ENCODE measurements at places on chromosomes 13 and 19. TPM values are rescaled to one million over a fixed set of nuclear protein-coding genes. Genes with fewer than 3 reads are reported as not detected.

DNA sequence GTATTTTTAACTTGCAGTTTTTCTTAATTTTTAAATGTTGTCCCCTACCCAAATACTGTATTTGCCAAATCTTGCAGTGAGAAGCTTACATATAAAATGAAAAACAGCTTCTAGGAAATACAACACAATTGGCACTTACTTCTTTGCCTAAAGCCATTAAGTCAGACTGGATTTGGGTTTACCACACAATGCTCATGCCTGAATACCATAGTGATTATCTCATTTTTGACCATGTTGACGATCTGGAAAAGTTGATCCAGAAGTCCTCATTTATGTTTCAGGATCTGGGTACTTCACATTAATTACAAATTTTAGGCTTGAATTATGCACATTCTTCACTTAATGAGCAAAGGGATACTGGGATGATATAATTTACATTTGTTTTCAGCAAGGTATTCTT is 2.4 kb downstream of the RNF6 start:
- peaks cover 27% of the 10 kb centered on the region for H3K36me3 ChIP-seq
- peaks cover 14% of the 10 kb centered on the region for H3K27me3 ChIP-seq

GRCh38 chr19:23917856-23918255 is 3.2 kb downstream of the ZNF726 start:
- DNase-seq, result no peak
- H3K27ac ChIP-seq, result no peak overlapping the region
- H3K27me3 ChIP-seq, result no peaks in the 10 kb centered on the region
- no peak overlapping the region for H3K4me3 ChIP-seq
- no peaks in the 10 kb centered on the region for H3K4me1 ChIP-seq
- H3K36me3 ChIP-seq, result no peaks in the 10 kb centered on the region

GRCh38 chr13:73138276-73138637 is 79.5 kb downstream of the KLF5 start:
- H3K4me3 ChIP-seq, result no peak overlapping the region
- peaks cover 20% of the 10 kb centered on the region for H3K4me1 ChIP-seq
- H3K27ac ChIP-seq, result no peak overlapping the region

- peak overlapping the region; percentile 49 for H3K4me3 ChIP-seq
- H3K36me3 ChIP-seq, result no peaks in the 10 kb centered on the region
- H3K4me1 ChIP-seq, result peaks cover 18% of the 10 kb centered on the region
- H3K27me3 ChIP-seq, result peaks cover 67% of the 10 kb centered on the region
- peak; percentile 91 for DNase-seq
- H3K27ac ChIP-seq, result no peak overlapping the region
These were observed 7.7 kb downstream of the PNMA8B start for GRCh38 chr19:46487802-46488445.

GRCh38 chr19:44212866-44213346 is 574 bp downstream of the ZNF227 start:
- H3K4me3 ChIP-seq, result peak overlapping the region; percentile 89
- H3K36me3 ChIP-seq, result no peaks in the 10 kb centered on the region
- DNase-seq, result peak; percentile 28
- peak overlapping the region; percentile 43 for H3K27ac ChIP-seq

DNA sequence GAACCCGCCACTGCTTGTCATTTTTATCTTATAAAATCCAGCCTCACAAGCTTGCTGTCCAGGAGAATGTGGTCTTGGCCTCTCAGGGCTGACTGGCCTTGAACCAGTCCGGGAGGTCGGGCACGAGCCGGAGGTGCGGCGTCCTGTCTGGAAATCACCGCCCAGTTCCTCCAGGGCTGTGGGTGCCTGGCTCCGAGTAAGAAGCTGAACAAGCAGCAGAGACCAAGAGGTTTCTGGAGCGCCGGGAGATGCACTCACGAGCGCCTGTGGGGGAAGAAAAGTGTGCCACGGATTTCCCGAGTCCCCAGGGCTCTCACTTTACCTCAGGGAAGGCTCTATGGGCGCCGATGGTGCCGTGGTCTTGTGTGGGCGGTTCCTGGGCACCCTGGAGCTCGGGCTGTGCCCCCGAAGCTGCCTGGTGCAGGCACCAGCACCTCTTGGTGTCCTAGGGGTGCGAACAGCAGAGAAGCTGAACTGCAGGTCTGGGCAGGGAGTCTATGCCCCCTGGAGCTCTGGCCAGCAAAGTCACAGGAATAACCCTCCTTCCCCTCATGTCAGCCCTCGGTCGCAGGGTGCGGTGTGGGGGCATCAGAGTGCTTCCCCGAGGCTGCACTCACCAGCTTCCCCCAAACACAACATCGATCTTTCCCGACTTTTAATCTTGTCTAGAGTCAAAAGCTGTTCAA is 50.0 kb downstream of the GAS6 start:
- no peak overlapping the region for H3K27ac ChIP-seq
- H3K4me3 ChIP-seq, result no peak overlapping the region
- no peak for DNase-seq
- no peaks in the 10 kb centered on the region for H3K36me3 ChIP-seq

DNA sequence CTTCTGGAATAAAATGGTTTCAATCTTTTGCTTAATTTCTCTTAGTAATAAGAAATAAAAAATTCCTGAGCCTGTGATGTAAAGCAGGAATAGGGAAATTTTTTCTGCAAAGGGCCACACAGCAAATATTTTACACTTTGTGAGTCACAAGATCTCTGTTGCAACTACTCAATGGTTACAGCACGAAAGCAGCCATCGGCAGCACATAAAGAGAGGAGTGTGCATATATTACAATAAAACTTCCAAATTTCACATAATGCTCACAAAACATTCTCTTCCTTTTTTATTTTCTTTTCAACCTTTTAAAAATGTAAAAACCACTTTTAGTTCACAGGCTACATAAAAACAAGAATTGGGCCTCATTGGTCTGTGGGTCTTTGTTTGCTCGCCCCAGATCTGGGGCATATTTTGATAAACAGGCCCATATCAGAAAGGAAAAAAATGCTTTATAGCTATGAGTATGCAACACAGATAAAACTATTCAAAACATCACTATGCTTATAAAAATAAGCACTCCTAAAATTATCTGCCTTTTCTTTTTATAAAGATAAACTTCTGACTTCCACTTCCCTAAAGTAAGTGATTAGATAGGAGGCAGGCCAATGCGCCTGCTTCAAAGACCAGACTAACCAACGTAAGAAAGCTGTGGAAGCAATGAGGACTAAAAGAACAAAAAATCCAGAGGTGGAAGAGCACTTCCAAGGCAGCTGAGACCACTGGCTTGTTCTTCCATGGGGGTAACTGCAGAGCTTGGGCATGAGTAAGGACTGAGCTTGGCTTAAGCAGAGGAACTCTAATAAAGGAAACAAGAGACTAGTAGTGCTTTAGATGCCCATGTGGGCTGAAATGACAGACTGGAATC is 26.5 kb downstream of the MYCBP2 start:
- peaks cover 4% of the 10 kb centered on the region for H3K36me3 ChIP-seq
- H3K4me3 ChIP-seq, result no peak overlapping the region
- H3K27ac ChIP-seq, result no peak overlapping the region
- H3K4me1 ChIP-seq, result no peaks in the 10 kb centered on the region
- H3K27me3 ChIP-seq, result no peaks in the 10 kb centered on the region

- no peak overlapping the region for H3K27ac ChIP-seq
- no peaks in the 10 kb centered on the region for H3K4me1 ChIP-seq
- DNase-seq, result peak; percentile 35
- no peaks in the 10 kb centered on the region for H3K36me3 ChIP-seq
- no peak overlapping the region for H3K4me3 ChIP-seq
These were observed 19.0 kb downstream of the NLRP7 start for GRCh38 chr19:54928299-54928698.

GRCh38 chr13:44812818-44813217 is 176.5 kb downstream of the NUFIP1 start:
- no peak overlapping the region for H3K4me3 ChIP-seq
- peaks cover 4% of the 10 kb centered on the region for H3K4me1 ChIP-seq
- no peak overlapping the region for H3K27ac ChIP-seq
- no peak for DNase-seq

DNA sequence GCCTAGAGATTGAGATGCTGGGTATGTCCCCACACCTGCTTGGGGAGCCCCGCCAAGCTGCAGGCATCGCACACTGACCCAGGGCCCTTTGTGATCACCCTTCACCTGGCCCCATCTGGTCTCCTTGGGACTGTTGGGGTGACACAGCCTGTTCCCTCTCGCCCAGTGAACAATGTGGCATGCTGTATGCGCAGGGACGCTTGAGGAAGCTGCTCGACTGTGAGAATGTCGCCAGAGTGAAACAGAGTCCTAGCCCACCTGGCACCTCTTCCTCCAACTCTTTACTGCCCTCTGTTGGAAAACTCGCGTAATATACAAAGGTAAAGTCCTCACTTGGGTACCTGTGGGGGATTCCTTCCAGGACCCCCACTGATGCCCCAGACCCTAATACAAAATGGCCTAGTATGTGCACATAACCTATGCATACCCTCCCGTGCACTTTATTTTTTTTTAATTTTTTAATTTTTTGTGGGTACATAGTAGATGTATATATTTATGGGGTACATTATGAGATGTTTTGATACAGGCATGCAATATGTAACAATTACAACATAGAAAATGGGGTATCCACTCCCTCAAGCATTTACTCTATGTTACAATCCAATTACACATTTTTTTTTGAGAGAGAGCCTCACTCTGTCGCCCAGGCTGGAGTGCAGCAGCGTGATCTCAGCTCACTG is 9.0 kb downstream of the BLOC1S3 start:
- DNase-seq, result peak; percentile 77
- no peaks in the 10 kb centered on the region for H3K36me3 ChIP-seq
- H3K4me1 ChIP-seq, result no peaks in the 10 kb centered on the region
- H3K4me3 ChIP-seq, result no peak overlapping the region
- no peak overlapping the region for H3K27ac ChIP-seq
- H3K27me3 ChIP-seq, result no peaks in the 10 kb centered on the region

DNA sequence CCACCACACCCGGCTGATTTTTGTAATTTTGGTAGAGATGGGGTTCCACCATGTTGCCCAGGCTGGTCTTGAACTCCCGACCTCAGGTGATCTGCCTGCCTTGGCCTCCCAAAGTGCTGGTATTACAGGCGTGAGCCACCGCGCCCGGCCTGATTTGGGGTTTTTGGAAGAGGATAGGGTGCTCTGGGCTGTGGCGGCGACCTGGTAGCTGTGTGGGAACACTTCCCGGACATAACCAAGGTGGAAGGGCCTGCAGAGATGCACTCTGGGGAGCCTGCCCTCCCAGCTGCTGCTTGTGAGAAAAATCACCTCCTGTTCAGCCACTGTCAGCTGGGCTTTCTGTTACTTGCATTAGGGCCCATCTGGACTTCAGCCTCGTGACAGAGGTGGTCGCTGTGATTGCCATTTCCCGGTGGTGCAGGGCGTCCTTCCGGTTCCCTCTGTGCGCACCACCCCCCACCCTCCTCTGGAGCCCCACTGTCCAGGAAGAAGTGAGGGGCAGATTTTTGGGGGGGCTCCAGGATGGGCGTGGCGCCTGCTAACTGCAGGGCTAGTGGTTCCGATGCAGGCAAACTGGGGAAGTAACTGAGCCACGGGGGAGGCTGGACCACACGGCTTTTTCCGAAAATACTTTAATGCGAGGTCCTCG is 7.5 kb downstream of the IL4I1 start:
- H3K36me3 ChIP-seq, result no peaks in the 10 kb centered on the region
- no peak overlapping the region for H3K4me3 ChIP-seq
- peaks cover 24% of the 10 kb centered on the region for H3K27me3 ChIP-seq
- H3K27ac ChIP-seq, result no peak overlapping the region

- H3K27ac ChIP-seq, result no peak overlapping the region
- no peak for DNase-seq
- no peaks in the 10 kb centered on the region for H3K27me3 ChIP-seq
These were observed 145.7 kb downstream of the AKAP11 start for GRCh38 chr13:42417626-42418025.

DNA sequence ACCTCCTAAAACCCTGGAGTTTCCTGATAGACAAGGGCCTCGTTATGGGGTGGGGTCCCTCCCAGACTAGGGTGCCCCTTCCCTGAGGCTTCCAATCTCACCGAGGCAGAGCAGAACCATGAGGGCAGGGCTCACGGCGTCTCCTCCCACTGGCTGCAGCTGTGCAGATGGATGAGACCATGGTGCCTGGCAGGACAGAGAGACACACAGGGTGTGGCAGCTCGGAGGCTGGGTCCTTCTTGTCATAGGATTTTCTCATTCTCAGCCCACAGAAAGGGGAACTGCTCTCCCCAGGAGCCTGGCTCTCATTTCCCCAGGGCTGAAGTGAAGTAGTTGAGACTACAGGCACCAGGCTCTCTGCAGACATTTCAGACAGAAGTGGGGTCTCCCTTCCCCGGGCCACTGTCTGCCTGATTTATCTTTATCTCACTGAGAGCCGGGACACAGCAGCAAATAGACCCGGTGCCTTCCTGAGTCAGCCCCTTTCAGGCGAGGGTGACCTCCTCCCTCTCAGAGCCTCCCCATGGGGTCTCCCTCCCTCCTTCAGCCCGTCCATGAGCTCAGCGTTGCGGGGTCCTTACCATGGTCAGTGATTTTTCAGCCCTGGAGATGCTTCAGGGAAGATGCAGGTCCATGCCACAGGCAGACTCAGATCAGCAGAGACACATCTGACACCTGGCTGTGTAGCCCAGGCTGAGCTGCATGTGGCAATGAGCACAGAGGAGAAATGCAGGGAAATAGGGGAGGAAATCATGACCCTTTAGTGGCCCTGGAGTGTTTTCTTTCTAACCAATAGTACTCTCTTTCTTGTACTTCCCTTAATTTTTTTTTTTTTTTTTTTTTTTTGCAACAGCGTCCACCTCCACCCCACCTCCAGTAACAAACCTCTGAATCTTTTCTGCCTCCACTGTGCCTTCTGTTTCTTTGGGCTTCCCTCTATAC is at the start of gene LILRA5:
Gene LILRA5 (minus strand): TSS at position 731 of the 942 bp plus-strand sequence. CDS start 147 bp downstream, at position 584.
- H3K36me3 ChIP-seq, result no peaks in the 10 kb centered on the region
- H3K27me3 ChIP-seq, result no peaks in the 10 kb centered on the region
- H3K4me3 ChIP-seq, result no peak within 1 kb of the TSS

GRCh38 chr19:31541396-31541795 is 192.2 kb upstream of the TSHZ3 start:
- no peak for DNase-seq
- no peak overlapping the region for H3K27ac ChIP-seq
- no peaks in the 10 kb centered on the region for H3K4me1 ChIP-seq

- peaks cover 7% of the 10 kb centered on the region for H3K27me3 ChIP-seq
- H3K27ac ChIP-seq, result no peak overlapping the region
- H3K4me3 ChIP-seq, result peak overlapping the region; percentile 71
- peak; percentile 33 for DNase-seq
These were observed 644 bp upstream of the RAVER1 start for GRCh38 chr19:10333758-10334587.

Gene KASH5
- 0.59 TPM for total RNA-seq

Gene ZNF837
- 1.4 TPM for total RNA-seq

Gene RFPL4A
- not detected for total RNA-seq

Gene FCGBP
- 0.22 TPM for total RNA-seq

Gene TPT1
- total RNA-seq, result 3,253 TPM

Gene MYO16
- total RNA-seq, result 0.25 TPM

Gene COL4A1
- total RNA-seq, result 105 TPM

Gene TBXA2R
- total RNA-seq, result 0.09 TPM

Gene NTN5
- total RNA-seq, result 0.87 TPM

Gene RGS9BP
- 0.28 TPM for total RNA-seq

Gene CEACAM16
- not detected for total RNA-seq

All from neural progenitor cell (in vitro differentiated cells).